ENCODE measurements at places on chromosomes 5 and 9.

GRCh38 chr5:147621016-147621415 is 111.1 kb upstream of the DPYSL3 start:
- DNase-seq, result no peak

DNA sequence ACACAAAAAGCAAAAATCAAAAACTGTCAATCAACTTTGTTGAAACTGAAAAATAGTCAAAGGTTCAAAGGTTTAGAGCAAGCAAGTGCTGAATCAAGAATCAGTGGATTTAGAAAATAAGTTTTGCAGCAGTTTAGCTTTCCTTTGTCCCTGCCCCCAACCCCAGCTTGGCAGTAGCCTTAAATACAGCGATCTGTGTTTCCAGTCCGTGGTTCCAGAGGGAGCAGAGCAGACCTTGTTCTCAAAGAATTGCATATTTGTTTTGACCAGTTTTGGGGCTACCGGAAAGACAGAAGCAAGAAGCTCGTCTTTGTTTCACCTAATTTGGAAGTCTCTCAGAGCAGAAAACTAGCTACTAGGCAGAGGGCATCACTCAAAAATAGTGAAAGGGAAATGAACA is 57.2 kb upstream of the PRDM9 start:
- DNase-seq, result no peak

DNA sequence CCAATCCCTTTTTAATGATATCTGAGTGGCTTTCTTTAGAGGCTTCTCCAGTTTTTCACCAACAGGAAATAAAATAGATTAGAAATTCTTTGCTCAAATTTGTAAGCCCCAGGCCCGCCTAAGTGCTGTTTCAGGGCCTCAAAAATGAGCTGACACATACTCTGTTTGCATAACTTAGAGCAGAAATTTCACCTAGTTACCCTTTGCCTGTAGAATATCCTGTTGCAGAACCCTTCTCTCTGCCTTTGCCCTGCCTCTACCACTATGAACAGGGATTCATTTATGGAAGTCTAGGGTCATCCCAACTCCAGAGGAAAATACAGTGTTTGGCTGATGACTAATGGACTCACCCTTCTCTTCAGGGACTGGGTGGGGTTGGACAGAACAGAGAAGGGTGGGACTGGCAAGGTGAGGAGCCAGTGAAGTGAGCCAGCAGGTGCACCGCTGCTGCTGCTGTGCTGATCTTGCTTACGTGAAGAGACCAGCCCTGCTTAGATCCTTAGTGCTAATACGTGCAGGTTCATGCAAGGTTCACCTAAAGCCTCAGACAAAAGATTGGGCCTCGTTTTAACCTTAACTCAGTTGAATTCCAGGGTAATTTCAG is 22.8 kb downstream of the OSTF1 start:
- DNase-seq, result no peak

- DNase-seq, result no peak
Observed at GRCh38 chr9:83041771-83042170, 21.2 kb downstream of the RASEF start.

GRCh38 chr9:4828761-4829160 is 36.0 kb downstream of the RCL1 start:
- DNase-seq, result no peak

- no peak for DNase-seq
Observed at GRCh38 chr5:63398346-63398745, 563.9 kb downstream of the HTR1A start.

GRCh38 chr5:157574456-157575380 is 857 bp downstream of the ADAM19 start:
- peak; percentile 12 for DNase-seq

DNA sequence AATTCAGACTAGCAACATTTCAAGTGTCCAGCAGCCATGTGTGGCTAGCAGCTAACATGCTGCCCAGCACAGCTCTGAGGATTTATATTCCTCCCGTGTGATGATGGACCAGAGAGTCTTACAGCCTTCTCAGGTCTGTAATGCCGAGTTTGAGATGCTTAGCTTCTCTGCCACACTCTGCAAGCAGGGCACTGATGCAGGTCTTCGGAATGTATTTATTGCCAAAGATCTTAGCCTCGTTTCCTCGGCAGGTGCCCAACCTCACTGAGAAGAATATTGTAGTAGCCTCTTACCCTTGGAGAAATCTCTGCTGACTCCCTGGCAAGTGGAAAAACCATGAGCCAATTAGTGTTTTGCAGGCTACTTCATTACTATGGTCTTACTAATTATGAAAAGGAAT is 3.7 kb upstream of the RAI14 start:
- no peak for DNase-seq

GRCh38 chr5:170297589-170298462 is at the start of gene LCP2:
Gene LCP2, minus strand, starts transcription at chr5:170297777. Its CDS starts 166 bp downstream, at chr5:170297611.
- no peak for DNase-seq

DNA sequence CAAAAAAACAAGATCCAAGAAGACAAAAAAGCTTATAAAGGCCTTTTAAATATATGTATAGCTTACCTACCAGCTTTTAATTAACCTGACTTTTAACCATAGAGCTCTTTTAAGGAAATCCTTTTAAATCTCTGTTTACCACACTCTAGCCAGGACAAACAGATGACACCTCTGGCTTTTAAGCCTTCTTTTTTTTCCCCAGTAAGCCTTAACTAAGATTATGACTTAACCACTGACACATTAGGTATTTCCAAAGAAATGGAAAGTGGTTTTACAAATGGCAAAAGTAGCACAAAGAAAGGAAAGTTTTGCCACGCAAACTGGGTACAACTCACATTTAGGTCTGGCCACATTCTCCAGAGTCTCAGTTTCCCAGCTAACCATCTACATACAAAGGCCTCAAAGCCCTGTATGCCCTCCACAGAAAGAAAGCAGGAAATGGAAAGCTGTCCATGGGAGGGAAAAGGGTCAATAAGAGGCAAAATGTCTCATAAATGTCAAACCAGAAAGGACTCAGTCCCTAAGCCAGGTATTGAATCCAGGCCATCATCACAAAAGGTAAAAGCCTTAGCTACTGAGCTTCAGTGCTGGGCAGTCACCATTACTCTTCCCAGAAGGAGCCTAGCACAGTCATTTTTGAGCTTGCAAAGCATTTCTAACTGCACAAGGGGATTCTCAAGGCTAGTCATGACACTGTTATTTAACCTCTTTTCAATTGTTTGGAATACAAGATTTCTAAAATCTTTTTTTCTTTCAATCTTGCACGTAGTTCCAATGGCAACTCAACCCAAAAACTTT is 19.7 kb downstream of the TMEM161B start:
- DNase-seq, result no peak

DNA sequence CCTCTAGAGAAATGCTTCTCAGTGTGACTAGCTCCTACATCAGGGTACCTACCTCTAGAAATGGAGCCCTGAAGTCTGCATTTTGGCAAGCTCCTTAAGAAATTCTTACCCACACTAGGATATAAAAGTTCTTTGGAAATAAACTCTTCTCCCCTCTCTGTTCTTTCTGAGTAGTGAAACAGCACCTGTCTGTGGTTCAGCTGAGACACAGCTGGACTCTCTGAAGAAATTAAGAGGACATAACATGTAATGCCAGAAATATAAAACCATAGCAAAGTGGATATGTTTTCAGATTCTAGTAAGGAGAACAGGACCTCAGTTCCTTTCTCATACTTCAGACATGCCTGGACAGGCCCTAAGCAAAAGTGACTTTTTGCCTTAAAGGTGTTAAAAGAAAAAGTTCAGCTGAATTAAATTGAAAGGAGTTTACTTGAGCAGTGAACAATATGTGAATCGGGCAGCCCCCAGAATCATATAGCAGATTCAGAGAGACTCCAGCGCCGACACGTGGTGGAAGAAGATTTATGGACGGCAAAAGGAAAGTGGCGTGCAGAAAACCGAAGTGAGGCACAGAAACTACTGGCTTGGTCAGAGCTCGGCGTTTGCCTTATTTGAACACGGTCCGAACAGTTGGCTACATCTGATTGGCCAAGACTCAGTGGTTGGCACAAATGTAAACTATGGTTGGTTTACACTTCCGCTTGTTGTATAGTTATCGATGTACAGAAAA is 64.5 kb downstream of the PRKACG start:
- no peak for DNase-seq

- DNase-seq, result no peak
Observed at GRCh38 chr5:6264394-6264793, 114.0 kb downstream of the MED10 start.

- DNase-seq, result no peak
Observed at GRCh38 chr5:54453046-54453445, 2.5 kb upstream of the HSPB3 start.

- DNase-seq, result no peak
Observed at GRCh38 chr9:88680041-88680440, 145.1 kb downstream of the NXNL2 start.

GRCh38 chr5:176995896-176996767 is 10.4 kb downstream of the UIMC1 start:
- DNase-seq, result no peak

DNA sequence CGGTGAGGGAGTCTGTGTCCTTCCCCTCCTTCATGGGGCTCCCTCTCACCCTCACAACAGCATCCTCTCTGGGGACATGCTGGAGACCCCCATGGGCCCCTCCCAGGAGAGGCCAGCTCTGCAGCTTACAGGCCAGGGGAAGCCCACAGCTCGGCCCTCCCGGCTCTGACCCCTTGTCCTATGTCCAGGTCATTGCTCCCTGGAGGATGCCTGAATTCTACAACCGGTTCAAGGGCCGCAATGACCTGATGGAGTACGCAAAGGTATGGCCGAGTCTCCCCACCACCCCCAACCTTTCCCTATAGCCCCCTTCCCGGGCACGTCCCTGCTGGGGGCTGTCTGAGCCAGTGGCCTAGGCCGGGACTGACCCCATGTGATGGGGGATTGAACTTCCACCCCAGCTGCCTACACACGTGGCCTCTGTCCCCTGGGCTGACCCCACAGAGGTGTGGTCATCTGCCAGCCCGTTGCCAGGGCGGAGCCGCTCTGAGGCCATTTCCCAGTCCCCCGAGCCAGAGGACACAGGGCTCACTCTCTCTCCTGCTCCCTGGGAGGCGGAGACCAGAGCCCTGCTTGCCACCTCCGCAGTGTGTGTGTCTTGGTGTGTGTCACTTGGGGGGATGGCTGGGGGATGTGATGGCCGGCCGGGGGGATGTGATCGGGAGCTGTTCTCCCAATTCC is 21.9 kb downstream of the ASS1 start:
- no peak for DNase-seq

DNA sequence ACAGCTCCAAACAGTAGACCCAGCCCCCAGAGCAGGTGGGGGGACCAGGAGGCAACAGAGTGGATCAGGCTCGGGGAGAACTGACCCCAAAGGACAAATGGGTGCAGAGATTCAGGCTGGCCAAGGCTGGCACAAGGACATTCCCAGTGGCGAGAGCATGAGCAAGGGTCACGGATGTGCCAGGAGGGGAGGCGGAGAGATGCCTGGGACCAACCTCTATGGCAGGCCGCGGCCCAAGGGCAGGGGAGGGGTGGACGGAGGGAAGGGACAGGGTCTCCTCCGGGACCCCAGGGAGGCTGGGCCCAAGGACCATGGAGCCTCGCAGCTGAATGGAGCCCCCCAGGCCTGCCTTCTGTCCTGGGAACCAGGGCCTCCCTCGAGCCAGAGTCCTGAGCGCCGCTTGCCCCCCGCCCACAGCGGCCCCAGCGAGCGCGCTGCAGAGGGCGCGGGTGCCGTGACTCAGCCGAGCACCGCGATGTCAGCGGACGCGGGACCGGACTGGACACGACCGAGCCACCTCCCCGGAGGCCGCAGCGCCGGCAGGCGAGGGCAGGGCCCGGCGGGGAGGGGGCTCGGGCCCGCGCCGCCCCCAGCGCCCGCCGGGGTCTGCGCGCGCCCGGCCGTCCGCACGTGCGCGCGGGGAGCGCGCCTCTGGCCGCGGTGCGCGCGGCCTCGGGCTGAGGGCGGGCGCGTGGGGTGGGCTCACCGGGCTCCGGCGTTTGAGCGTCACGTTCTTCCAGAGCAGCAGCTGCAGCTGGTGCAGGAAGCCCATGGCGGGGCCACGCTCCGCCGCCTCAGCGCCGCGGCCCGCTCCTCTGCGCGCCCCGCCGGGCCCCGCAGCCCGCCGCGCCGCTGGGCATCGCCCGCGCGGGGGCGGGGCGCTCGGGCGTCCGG is at the start of gene ABCA2:
Gene ABCA2 (minus strand): TSS at position 869 of the 894 bp plus-strand sequence. CDS start 97 bp downstream, at position 772.
- DNase-seq, result no peak

GRCh38 chr9:70056211-70056944 is 12.7 kb downstream of the MAMDC2 start:
- DNase-seq, result no peak

DNA sequence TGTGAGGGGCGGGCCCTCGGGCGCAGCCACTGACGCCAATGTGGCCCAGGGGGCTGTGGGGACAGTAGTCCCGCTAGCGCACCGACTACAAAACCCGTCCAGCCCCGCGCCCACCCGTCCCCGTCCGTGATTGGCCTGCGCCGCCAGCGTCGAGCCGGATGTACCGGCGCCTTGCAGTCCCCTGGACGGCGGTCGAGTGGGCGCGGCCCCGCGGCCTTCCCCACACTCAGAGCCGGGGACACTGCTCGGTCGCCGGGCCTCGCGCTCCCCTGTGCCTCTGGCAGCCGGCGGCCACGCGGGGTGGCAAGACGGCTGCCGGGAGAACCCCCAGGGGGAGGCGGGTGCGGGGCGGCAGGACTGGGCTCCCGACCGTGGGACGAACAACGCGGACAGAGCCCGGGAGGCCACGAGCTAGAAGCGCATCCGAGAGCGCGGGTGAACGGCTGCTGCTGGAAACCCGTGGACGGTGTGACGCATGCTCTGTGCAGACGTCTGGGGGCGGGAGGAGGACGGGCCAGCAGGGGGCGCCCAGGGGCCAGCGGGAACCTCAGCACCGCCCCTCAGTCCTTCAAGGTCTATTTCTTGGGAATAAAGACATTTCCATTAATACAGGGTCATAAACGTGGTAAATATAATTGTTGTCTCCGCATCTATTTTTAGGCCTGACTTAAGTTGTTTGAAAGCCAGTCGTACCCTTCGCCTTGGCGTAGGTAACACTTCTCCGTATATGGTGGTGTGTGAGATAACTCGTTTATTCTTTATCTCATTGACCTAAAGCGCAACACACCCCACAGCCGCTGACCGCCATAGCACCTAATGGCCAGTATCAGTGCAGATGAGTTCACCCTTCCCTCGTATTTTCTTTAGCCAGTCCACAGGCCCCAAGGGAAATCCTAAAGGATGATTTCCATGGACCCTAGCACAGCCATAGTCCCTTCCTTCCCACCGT is 629 bp upstream of the BICD2 start:
- DNase-seq, result peak; percentile 96

GRCh38 chr5:123157791-123158581 is 68.9 kb downstream of the PRDM6 start:
- no peak for DNase-seq

DNA sequence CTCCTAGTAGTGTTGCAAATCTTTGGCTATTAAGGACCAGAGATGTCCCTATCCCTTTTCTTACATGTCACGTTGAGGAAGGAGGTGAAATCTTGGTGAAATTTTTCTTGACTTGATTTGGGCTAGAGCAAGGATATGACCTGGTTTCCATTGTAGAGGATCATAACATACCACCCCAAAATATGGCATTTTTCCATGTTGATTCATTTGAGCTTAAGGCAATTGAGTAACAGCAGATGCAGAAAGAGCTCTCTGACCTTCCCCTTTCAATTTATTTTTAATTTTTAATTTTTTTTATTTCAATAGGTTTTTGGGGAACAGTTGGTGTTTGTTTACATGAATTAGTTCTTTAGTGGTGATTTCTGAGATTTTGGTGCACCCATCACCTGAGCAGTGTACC is 61.2 kb upstream of the MAP1B start:
- DNase-seq, result no peak

- no peak for DNase-seq
Observed at GRCh38 chr9:70028287-70028686, 15.4 kb upstream of the MAMDC2 start.
